Urinary bladder (tissue), 4 donors: ENCODE measurements at places on chromosomes 3 and 15. TPM values are rescaled to one million over a fixed set of nuclear protein-coding genes. Genes with fewer than 3 reads are reported as not detected.

GRCh38 chr3:170808041-170808440 is 62.0 kb downstream of the RPL22L1 start:
- no peak for DNase-seq

- no peak for DNase-seq
Measured at GRCh38 chr3:132606085-132606484, 9.0 kb downstream of the ACKR4 start.

- DNase-seq, result peak; percentile 83
Measured at GRCh38 chr3:8658306-8659212, 14.0 kb upstream of the SSUH2 start.

DNA sequence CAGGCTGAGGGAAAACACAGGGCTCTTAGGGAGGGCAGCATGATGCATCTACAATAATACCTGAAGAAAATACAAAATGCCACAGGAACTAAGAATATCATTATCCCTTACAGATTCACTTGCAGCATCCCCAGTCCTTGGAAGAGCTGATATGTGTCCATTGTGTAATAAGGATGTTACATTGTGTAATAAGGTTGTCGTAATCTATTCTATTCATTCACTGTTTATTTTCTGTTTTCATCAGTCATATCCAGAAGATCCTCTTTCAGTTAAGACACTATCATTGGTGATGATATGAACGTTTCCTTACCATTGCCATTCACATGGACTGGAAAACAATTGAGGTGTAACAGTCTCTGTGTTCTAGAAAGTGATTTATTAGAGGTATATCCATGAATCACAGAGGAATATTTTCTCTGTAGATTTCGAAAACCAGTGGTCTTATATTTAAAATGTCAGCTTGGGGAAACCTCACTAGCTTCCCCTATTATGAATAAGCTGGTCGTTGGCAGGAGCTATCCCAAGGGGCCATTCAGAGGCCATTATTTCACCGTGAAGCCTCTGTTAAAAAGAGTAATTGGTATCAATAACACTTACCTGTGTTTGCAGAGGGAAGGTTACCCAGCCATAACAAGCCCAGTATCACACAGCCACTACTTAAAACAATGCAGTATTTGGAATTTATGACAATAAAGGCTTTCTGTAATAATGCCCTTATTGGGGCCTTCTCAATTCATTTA is 241.1 kb downstream of the ZNF385D start:
- DNase-seq, result no peak

GRCh38 chr15:93312891-93313486 is 224.0 kb upstream of the RGMA start:
- no peak for DNase-seq

DNA sequence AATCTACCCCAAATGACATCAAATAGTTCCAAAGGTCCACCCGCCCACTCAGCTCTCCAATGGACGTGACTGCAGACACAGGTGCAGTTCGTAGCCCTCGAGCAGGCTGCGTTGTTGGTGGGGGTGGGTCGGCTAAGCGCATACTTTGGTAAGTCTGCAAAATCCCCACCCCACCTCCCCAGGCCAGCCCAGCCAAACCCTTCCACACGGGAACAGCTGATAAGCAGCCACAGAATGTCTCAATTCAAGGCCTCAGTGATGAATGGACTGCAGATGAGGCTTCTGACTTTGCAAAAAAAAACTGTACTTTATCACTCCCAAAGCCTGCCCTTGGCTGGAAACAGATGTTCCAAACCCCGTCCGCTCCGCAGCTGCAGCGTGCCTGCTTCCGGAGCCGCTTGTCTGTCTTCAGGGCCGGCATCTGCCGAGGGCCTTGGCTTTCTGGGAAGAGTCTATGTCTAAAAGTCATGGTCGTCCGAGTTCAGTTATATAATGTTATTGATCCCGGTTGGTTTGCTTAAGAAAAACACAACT is 38.2 kb downstream of the PCSK6 start:
- DNase-seq, result no peak

Gene STX19
- 0.48 TPM for total RNA-seq

DNA sequence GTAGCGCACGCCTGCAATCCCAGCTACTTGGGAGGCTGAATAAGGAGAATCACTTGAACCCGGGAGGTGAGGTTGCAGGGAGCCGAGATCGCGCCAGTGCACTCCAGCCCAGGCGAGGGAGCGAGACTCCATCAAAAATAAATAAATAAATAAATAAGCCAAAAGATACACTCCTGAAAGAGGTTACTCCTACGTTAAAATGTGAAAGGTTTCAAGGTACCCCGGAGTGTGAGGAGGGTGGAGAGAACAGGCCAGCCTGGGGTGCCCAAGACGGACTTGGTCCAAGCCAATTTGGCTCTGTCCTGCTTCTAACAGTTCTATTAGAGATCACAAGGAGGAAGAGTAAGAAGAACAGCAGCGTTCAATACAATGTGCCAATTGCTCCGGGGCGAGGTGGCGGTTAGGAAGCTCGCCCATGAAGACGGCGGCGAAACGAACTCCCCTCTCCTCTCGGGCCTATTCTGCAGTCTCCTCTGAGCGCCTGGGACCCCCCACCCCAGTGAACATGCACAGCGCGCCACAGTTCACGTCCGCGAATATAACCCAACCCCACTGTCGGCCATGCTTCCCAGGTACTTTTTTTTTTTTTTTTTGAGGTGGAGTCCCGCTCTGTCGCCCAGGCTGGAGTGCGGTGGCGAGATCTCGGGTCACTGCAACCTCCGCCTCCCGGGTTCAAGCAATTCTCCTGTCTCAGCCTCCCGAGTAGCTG is 942 bp downstream of the ELP6 start:
- DNase-seq, result no peak

Gene PCOLCE2
- total RNA-seq, result 58.4 TPM

DNA sequence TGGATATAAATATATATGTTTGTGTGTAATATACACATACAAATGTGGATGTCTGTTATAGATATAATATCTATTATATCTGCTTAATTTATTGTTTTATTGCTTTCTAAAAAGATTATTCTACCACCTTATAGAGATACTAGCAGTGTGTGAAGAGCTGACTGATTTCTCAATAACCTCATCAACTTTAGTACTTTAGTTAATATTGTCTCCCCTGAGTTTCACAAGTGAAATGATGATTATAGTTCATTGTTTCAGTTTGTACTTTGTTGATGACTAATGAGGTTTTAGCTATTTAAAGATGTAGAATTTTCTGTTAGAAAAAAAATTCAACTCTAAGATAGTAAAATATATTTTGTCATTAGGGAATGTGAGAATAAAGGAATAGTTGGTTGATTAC is 11.4 kb downstream of the RSRC1 start:
- no peak for DNase-seq

Gene HTR3E
- total RNA-seq, result not detected

Gene SLCO2A1
- total RNA-seq, result 3.0 TPM

DNA sequence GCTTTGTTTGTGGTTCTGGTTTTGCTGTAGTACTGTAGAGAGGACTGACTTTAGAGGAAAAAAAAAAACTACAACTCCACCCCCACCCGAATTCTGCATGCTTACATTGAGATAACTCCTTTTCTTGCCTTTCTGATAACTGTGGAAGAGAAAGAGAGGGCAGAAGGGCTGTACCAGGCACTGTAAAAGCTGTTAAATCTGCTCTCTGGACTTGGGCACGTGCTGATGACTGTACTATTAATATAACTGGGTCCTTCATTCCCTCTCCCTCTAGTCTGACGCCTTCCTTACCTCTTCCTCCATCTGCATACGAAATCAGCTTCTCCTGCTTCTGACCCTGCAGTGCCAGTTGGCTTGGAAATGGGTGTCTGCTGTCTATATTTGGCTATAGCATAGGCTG is 15.0 kb downstream of the MAPKBP1 start:
- DNase-seq, result no peak

GRCh38 chr3:197354568-197355001 is 56.2 kb upstream of the DLG1 start:
- peak; percentile 50 for DNase-seq

DNA sequence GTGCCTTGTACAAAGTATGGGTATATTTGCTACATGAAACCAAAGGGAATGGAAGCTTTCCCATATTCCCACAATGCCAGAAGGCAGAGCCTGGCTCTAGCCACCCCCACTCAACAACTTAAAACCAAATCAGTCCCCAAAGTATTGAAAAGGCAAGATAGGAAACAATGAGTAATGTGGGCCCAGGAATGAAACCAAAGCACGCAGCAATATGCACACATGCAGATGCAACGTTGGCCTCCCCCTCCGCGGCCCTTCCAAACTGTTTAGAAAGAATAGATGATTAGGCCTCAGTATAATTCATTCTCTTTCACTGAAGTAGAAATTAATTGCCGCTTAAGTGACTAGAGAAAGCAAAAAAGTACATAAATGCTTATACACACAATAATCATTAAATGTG is 59.1 kb downstream of the THRB start:
- DNase-seq, result no peak

DNA sequence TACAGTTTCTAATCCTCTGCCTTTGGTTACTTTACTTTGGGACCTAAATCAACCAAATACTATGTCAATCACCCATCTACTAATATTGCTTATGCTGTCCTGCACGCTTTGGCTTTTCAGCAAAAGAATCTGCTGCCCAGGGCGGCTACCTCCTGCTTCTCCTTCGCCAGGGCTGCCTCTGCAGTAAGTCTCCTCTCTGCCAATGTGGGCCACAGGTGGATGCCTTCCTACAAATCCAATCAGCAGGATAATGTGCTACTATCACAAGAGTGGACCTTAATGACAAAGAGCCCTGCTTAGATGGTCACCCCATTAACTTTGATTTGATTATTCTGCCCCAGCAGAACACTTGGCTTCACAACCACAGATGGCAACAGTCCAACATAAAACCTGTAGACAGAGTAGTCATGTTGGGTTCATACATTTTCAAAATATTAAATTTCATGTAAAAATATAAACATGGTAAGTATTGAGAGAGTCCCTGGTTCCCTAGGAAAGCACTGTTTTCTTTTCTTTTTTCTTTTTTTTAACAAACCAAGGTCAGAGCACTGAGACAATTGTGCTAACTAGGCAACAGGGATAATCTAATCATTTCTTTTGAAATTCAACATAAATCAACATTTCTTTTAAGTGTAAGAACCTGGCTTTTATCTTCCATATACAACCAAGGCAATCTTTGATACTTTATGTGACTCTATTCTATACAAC is 298.3 kb downstream of the ZBTB20 start:
- DNase-seq, result no peak

DNA sequence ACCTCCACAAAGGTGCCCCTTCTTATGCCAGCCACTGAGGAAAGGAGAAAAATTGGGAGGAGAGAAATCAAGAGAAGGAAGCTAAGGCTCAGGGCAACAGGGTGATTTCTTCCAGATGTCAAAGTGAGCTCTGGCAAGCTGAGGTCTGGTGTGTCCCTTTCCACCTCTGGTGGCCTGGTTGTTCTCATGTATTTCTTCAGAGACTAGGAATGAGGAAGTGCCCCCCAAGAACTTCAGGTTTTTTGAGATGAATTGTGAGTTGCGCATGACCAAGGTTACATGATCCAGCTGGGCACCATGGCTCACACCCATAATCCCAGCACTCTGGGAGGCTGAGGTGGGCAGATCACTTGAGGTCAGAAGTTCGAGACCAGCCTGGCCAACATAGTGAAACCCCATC is 5.6 kb downstream of the RAB6B start:
- no peak for DNase-seq

Gene ZNF609
- 23.7 TPM for total RNA-seq

- peak; percentile 79 for DNase-seq
Measured at GRCh38 chr3:112640930-112641801, at the start of gene CCDC80. TSS of gene CCDC80 (minus strand) at chr3:112641143. CDS start at chr3:112639905, 1,238 bp downstream.

GRCh38 chr15:75446151-75446550 is 5.3 kb downstream of the SIN3A start:
- DNase-seq, result no peak

DNA sequence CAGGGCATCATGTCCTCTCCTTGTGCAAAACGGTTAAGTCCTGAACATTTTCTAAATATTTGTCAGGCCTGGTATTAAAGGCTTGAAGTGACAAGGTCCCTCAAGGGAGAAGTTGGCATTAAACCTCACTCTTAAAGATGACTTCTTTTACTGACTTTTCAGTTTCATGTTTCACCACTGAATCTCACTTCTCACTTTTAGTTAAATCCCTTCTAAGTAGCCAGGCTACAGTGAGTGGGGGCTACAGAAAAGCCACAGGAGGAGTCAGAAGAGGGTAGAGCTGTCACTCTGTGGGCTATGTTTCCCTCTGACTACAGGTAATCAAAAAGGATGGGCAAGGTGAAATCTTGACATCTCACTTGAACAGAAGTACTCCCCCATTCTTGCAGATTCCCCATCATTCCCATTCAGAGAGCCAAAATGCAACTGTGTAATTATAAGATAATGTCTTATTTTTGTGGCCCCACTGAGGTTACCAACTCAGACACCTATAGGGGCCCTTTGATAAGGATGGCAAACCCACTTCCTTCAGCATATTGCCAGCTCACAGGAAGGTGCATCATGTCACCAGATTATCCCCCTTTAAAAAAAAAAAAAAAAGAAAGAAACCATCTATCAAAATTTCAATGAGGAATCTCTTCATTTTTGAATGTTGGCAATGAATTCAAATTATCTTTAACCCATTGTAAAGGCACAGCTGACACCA is 790.1 kb upstream of the CFAP20DC start:
- DNase-seq, result no peak

Gene PATL2
- total RNA-seq, result 1.7 TPM

Gene ANKRD63
- total RNA-seq, result not detected

- DNase-seq, result no peak
Measured at GRCh38 chr15:57969355-57969754, 96.2 kb downstream of the ALDH1A2 start.
